AG10803 (cell line): ENCODE measurements at places on chromosomes 3 and 15.
A peak's percentile ranks its signal among the peaks of the same experiment; 100 is the strongest.

DNA sequence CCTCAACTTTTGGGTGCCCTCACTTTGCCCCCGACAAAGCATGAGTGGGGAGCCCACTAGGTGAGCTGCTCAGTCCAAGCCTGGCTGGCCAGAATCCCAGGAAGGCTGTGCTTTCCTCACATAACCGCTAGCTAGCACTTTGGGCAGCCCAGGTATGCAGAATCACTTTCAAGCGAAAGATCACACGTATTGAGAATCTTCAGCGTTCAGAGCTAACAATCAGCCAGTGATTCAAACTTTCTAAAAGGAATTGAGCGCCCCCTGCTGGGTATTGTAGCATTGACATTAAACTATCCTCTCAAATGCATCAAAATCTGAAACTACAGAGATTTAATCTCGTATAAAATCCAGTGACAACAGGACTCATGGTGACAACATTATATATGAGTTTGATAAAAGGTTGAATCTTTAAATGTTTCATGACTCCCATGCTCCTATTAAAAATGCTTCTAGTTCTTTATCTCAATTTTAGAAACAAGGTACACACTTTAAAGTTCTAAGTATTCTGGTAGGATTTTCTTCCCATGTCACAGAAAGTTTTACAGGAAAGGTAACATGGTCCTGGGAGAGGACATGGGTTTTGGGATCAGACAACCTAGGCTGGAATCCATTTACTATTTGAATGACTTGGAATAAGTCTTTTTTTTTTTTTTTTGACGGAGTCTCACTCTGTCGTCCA lies 11.8 kb downstream of the ANAPC13 start:
- DNase-seq, result peak; percentile 86

GRCh38 chr15:62125773-62126172 lies 39.3 kb downstream of the C2CD4B start:
- peak; percentile 46 for DNase-seq

GRCh38 chr3:121567649-121568048 lies at the start of gene ARGFX:
Gene ARGFX (plus strand): TSS chr3:121567949. CDS start chr3:121570714, 2,765 bp downstream.
- no peak for DNase-seq

GRCh38 chr3:17038141-17038540 lies 153.4 kb downstream of the PLCL2 start:
- DNase-seq, result no peak

GRCh38 chr15:82231842-82232241 lies 30.7 kb downstream of the EFL1 start:
- DNase-seq, result no peak

DNA sequence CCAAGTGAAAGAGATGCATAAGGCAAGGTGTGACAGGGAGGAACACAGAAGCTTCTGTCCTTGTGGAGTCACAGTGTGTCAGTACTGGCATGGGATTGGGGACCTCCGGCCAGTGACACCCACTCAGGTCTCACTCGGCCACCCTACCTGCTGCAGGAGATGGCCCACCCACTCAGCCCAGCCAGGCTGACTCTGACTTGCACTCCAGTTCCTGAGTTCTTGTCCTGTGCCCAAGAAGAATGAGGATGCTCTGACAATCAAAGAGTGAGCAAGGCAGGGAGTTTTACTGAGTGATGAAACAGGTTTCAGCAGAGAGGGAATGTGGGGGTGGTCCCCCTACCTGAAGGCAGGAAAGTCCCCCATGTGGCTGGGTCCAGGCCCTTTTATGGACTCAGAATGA lies 50.9 kb downstream of the PCNP start:
- DNase-seq, result no peak

GRCh38 chr3:25493246-25493645 lies 65.2 kb downstream of the RARB start:
- no peak for DNase-seq

DNA sequence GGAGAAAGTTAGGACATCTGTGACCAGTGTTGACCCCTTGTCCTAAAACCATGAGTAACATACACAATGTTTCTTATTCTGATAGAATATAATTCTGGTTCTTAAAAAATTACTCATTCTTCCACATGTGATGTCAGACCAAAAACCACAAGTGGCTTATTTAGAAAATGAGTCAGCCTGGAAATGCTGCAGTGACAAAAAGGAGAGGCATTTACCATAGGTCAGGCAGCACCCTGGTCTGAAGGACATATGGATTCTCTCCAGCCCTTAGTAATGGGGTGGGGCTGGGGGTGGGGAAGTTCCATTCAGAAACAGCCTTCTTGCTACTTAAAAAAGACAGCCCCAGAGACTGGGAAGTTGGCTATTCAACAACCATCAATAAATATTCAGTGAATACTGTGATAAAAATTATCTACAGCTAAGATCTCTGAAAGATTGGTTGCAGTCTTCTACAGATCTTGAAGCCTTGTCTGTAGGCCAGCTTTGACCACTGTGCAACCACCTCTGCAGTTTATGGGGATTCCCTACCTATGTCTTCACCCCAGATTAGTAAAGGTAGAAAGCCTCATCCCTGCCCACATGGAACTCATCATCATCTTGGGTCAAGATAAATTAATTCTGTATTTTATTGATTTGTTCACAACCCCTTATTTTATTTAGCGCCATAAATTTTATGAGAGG lies 34.9 kb upstream of the TIMP4 start:
- DNase-seq, result peak; percentile 96

GRCh38 chr3:64278625-64279024 lies 53.4 kb upstream of the PRICKLE2 start:
- peak; percentile 35 for DNase-seq

- peak; percentile 55 for DNase-seq
Measured at GRCh38 chr15:25852661-25853524, 10.2 kb downstream of the ATP10A start.

DNA sequence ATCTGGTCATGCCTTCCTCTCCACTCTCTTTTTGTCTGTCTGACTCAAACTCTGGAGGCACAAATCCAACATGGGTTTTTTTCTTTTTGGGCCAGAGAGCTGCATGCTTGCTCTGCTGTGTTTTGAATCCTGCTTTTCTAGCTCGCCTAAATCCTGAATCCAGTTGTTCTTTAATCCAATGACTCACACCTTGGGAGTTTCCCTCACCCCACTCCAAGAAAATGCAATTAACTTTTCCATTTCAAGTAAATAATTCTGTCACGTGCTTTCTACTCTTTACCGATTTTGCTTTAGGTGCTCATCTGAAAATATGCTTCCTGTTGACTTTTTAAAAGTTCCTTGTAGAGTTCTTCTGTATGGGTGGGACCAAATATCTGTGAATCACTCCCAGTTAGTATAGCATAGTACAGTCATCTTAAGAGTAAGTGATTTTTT lies 47.6 kb downstream of the SLMAP start:
- DNase-seq, result peak; percentile 87

DNA sequence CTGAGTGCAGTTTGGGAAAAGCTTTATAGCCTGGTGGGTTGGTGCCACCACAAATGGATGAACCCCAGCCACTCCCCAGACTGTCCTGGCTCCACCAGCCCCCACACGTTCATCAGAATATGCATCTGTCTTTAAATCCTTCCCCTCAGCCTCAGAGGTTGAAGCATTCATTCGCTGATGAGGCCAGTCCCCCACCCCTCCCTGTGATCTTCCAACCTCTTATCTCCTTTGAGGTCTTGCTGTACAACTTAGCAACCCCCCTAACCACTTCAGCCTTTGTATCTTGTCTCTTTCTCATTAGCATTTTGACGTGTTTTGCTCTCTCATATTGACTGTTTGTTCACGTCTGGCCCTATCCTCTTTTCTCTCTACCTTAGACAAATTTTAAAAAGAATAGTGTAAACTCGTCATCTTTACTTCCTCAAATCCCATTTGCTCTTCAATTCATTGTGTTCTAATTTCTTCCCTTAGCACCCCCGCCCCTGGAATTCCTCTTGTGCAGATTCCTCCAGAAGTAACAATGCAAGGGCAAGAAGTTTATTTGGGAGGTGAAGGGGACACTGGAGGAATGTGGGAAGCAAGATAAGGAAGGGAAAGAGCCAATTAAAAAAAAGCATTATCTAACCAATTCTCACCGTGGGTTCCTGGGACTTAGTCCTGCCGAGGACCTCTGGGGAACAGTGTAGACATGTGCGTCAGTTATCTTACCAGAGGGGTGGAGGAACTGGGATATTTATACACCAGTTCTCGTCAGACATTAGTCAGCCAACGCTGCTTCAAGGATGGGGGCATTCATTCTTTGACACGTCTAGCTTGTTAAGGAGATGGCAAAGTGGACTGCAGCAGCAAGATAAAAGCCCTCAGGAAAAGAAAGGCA lies 38.6 kb downstream of the MOBP start:
- DNase-seq, result no peak
